Omental fat pad (tissue), 4 donors: ENCODE measurements at places on chromosomes 1 and 21. TPM values are rescaled to one million over a fixed set of nuclear protein-coding genes. Genes with fewer than 3 reads are reported as not detected.

ZNF593OS gene
- not detected for total RNA-seq

DISP3 gene
- not detected for total RNA-seq

CD1D gene
- 3.7 TPM for total RNA-seq

DNA sequence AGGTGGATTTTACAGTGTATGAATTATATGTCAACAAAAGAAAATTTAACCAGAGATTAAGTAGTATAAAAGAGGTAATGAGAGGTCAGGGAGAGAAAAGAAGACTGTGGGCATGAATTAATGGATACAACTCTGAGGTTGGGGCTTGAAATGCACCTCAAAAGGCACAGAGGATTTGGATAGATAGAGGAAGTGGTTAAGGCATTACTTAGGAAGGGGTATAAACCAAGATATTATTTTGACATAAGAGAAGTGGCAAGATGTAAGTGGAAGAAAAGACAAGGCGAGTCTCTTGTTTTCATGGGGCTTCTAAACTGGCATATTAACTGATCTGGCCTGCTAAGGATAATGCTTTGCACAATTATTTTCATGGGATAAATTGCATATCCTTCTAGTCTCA, 34.1 kb downstream of the RAP1A start:
- DNase-seq, result no peak

GRCh38 chr1:207026104-207026534, 6.4 kb downstream of the C1orf116 start:
- DNase-seq, result no peak

GRCh38 chr21:39703578-39703977, 41.4 kb upstream of the IGSF5 start:
- no peak for DNase-seq
